ENCODE measurements at places on chromosomes 11 and 22.

- DNase-seq: no peak
Measured at GRCh38 chr11:133762538-133762937, 82.8 kb downstream of the SPATA19 start.

- no peak for DNase-seq
Measured at GRCh38 chr11:109795234-109795633, 298.0 kb upstream of the ZC3H12C start.

DNA sequence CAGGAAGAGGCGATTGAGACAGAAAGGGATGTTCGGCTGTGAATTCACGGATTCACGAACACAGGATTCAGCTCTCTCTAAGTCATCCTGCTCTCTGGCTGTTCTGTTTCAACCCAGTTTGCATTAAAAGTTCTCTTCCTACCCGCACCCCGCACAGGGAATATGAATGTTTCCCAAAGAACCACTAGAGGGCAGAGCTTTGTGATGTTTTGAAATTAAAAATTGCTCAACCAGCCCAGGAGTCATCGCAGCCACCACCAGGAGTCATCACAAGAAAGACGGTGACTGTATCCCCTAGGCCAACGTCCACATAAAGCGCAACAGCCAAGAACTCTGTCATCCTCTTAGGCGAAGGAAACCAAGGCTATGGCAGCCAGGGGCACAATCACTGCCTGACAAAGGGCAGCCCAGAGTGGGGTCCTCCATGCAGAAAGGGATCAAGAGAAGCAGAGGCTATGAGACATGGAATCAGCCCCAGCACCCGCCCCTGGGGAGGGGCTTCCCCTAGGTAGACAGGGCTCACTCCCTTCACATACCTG lies 122.4 kb downstream of the WT1 start:
- DNase-seq: peak; percentile 81

DNA sequence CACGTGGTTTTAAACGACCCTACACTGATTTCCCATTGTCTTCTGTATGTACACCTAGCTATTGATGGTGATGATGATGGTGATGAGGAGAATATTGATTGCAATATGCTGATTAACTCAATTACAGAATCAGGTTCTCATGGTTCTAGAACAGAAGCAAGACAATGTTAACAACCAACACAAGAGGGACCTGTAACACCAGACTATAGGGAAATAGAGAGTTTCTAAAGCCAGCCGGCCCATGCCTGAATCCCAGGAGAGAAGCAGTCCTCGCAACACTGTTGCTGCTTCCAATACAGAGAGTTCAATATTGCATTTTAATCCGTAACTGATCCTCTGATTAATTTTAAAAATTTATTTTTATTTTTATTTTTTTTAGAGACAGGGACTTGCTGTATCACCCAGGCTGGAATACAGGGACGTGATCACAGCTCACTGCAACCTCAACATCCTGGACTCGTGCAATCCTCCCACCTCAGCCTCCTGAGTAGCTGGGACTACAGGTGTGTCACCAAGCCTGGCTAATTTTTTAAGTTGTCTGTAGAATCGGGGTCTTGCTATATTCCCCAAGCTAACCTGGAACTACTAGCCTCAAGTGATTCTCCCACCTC lies 22.2 kb upstream of the UBASH3B start:
- DNase-seq: no peak

DNA sequence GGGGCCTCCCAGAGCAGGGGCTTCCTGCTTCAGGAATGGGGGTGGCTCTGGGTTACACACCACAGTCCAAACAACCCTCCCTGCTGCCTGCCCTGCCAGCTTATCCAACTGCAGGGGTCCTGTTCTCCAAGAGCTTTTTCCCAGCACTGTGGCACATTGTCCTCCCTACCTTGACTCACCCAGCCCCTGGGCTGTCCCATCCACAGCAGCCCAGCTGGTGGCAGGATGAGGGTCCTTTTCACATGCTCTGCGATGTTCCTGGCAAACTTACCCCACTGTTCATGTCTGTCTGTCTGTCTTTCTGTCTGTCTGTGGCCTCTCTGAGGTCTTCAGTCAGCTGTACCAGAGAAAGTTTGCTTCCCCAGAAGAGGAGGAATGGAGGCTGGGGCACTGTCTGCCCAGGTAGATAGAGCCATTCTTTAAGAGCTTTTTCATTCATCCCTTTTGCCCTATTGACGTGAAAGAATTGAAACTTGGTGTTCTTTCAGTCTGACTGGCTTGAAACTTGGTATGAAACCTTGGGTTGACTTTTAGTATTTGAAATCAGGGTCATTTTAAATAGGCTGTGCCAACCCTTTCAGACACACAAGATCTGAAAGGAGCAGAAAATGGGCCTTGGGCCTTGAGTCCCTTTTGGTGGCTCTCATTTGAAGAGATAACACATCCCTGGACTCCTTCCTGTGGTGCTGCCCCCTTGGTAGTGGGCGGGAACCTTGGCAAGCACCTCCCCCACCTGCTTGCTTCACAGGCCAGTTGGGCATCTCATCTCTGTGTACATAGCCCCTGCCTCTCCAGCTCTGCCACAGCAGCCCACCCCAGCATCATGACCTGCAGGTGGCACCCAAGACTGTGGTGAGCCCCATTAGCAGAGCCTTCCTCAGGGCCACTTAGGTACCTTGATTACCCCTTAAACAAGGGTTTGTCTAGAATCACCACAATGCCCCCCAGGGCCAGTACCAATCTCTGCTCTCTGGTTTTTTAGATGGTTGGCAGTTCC lies 74.6 kb upstream of the SUSD2 start:
- no peak for DNase-seq

DNA sequence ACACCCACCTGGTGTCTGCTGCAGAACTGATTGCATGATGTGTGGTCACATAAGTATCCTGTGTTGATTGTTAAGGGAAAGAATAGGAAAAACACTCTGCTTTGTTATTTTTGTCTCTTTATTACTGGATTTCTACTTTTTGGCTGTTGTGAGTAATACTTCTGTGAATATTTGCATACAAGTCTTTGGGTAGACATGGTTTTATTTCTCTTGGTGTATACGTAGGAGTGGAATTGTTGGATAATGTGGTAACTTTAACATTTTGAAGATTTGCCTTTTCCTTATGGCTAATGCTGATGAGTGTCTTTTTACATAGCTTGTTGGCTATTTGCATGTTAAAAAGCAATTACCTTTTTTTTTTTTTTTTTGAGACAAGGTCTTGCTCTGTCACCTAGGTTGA lies 13.1 kb downstream of the PPP6R3 start:
- DNase-seq: no peak

Data from HuH-7 (cell line).